ENCODE measurements at places on chromosomes 1 and 21.

DNA sequence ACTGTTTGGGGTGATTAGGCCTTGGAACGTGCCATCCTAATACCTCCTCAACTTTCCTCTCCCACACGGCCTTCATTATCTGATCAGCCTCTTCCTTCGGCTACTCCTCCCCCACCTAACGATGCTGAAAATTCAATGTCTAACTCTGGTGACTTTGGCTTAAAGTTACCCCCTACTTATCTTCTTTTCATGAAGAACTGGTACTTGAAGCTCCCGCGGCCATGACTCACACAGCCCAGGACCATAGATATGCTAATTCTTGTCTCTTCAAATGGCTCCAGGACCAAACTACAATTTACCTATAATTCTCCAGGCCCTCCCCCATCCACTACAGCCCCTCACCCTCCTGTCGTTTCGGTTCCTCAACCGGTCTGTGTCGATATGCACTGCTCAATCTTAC, 15.7 kb upstream of the AZIN2 start:
- no peak for DNase-seq

- DNase-seq: peak; percentile 77
Observed at GRCh38 chr1:38818175-38818976, 41.2 kb downstream of the RRAGC start.

- DNase-seq: no peak
Observed at GRCh38 chr1:22057861-22058260, 5.4 kb downstream of the CDC42 start.

- peak; percentile 46 for DNase-seq
Observed at GRCh38 chr1:46522184-46522968, 29.1 kb downstream of the KNCN start.

DNA sequence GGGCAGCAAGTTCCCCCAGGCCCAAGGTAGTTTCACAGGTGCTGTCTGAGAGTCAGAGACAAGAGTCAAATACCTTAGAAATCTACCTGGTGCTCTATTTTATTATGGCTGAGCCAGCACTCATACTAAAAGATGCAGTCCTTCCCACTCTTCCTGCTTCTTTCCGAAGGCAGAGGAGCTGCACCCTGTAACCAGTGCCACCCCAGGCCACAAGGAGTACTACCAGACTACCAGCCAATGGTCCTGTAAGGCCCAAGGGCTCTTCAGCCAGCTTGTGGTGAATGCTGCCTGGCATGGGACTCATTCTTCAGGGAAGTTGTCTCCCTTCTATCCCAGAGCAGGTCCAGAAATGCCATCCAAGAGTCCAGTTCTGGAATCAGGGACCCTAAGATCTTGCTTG, 203.8 kb upstream of the DUSP10 start:
- DNase-seq: no peak

DNA sequence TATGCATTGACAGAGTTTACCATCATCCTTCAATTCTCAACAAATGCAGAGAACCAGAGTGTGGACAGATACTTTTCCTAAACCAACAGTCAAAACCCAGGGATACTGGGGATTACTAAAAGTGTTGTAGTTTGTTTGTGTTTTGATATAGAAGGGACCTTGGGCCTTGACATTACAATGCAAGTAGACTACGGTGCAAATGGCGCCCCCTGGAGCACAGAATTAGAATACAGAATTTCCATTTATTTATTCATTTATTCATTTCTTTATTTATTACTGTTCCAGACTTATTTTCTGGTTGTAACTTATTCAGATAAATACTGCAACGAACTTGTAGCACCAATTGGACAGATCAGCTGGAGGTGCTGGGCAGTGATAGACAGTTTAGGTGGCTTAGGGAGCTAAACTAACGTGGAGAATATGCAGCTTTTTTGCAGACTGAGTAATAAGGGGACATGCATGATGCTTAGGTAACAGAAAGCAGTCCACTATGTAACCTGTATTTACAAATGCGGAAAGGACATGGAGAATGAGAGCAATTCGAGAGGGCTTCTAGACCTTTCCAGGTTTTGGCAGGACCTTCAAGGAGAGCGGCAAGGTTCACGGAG, 42.6 kb downstream of the KIRREL1 start:
- DNase-seq: no peak

DNA sequence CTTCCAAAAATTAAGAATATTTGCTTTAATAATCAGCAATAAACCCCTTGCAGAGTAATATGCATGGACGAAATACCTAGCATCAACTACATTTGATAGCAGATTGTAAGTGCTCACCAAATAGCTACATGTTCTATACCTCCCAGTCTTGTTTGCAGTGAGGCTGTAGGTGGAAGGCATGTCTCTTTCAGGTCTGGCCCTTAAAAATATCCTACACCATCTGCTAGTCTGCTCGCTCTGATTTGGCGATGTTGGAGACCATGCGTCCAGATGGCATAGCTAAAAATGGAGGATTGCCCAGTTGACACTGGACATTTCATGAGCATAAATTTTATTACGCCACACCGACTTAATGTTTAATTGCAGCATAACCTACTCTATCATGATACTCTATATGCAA, 47.1 kb downstream of the SSX2IP start:
- no peak for DNase-seq

GRCh38 chr1:64663668-64664067, 81.2 kb upstream of the RAVER2 start:
- peak; percentile 33 for DNase-seq

DNA sequence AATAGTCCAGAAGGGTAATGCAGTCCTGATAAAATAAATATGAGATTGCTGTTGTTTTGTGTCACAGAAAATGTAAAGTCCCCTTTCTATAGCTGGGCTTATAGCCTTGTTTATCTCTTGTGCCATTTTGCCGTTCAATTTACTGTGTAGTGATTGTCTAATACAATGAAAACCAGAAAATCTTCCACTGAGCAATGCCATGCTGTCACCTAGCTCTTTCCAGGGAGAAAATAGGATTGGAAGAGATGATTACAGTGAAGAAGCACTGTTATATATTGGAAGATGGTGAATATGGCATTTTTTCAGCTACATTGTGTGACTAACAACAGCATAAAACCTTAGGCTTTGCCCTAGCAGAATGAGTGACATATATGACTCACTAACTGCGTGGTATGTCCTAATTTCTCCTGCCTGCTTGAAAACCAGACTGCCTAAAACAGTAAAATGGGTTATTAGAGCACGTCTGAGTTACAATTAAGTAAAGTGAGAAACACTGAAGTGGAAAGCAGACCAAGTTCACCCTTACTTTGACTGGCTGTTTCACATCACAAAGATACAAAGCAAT, 332.4 kb upstream of the ZP4 start:
- no peak for DNase-seq

DNA sequence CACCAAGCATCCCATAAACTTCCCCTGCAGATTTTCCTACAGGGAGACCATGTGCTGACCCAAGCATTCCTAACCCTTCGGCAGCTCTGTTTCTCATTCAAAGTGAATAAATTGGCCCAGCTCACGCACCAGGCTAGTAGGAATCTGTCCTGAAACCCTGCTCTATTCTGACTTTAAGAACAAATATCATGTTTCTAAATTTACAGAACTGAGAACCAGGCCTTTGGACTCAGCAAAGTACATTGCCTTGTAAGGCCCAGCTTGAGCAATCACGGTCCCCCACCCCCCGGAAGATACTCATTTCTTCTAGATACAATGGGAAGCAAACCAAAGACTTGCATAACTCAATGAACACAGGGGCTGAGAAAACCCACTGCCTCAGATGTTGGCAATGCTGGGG, 160.1 kb upstream of the NFIA start:
- DNase-seq: no peak

DNA sequence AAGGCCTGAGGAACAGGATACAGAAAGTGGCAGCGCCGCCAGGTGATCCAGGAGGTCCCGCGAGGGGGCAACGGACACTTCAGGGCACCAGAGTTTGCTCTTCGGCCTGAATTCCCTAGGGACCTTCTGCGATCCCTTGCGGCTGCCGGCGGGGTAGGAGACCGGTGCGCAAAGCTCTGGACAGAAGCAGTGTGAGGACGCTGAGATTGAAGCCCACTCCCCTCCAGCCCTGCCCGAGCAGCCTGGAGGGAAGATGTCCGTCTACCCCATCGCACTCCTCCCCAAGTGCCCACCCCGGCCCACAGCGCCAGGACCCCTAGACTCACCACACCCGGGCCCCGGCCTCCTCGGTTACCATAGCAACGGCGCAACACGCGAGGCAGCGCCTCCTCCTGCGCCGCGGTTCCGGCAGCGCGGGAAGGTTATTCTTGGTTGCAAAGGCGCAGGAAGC, at the start of gene ANKRD45:
Gene ANKRD45, minus strand, starts transcription at position 361 of the 451 bp plus-strand sequence. CDS start 10,433 bp downstream, outside the sequence.
- peak; percentile 37 for DNase-seq

GRCh38 chr1:44154049-44154448, 12.6 kb upstream of the KLF18 start:
- no peak for DNase-seq

DNA sequence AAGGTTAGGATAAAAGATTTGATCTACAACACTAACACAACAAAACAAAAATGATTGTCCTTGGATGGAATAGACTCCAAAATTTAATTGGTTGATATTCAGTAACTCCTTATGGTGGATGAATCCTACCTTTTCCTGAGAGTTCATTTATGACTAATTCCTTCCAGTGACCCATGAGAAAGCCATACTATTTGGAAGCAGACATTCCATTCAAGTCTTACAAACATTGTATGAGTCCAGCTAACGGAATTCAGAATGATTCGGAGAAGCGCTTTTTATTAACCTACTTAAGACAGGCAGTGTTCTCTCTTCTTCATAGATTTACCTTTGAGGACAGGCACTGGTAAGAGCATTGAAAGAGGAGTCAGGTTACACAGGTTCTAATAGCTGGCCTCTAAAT, 155.6 kb upstream of the ZNF648 start:
- DNase-seq: no peak

- no peak for DNase-seq
Observed at GRCh38 chr1:33247545-33247944, 8.7 kb upstream of the ZNF362 start.
